ENCODE measurements at places on chromosomes 6 and 20.

GRCh38 chr20:62739581-62740285 is 31.1 kb downstream of the NTSR1 start:
- DNase-seq: no peak

GRCh38 chr6:102356170-102356569 is 962.7 kb downstream of the GRIK2 start:
- no peak for DNase-seq

- DNase-seq: no peak
Observed at GRCh38 chr6:163702736-163703135, 288.2 kb downstream of the QKI start.

GRCh38 chr6:68059261-68059660 is 575.8 kb upstream of the ADGRB3 start:
- DNase-seq: no peak

GRCh38 chr6:84687431-84687830 is 77.0 kb downstream of the TBX18 start:
- no peak for DNase-seq

Data from right renal pelvis (tissue), 4 donors.